AG08396 (cell line): ENCODE measurements at places on chromosomes 2 and 18.

DNA sequence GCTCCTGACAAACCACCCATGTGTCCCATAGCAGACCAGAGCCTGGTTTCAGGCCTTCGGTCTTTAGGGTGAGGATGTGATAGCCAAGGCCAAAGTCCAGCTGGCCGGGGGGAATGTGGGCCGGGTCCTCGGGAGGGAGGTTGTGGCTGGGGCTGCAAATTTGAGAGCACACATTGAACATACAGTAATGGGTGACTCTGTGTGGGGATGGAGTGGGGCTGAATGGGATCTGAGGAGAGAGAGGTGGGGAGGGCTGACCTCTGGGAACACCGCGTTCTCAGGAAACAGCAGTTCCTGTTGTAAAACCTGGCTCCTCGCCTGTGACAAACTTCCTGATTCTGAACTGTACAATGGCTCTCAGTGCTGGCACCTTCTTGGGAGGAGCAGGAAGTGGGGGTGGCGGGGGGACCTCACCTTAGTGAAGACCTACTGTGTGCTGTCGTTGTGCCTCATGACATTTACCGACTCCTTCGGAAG lies 48.8 kb downstream of the MCFD2 start:
- no peak for DNase-seq

- no peak for DNase-seq
Observed at GRCh38 chr2:41886145-41886664, 161.6 kb upstream of the PKDCC start.

- no peak for DNase-seq
Observed at GRCh38 chr18:35073186-35074105, 32.2 kb downstream of the MAPRE2 start.

GRCh38 chr2:41495050-41495449 lies 552.8 kb upstream of the PKDCC start:
- no peak for DNase-seq

GRCh38 chr2:60175290-60175689 lies 378.2 kb downstream of the BCL11A start:
- DNase-seq = no peak

- no peak for DNase-seq
Observed at GRCh38 chr18:74623047-74623816, 25.6 kb downstream of the ZNF407 start.
